Germinal center (tissue), 1 donor: ENCODE measurements at places on chromosomes 12 and 14.
A peak's percentile ranks its signal among the peaks of the same experiment; 100 is the strongest.

DNA sequence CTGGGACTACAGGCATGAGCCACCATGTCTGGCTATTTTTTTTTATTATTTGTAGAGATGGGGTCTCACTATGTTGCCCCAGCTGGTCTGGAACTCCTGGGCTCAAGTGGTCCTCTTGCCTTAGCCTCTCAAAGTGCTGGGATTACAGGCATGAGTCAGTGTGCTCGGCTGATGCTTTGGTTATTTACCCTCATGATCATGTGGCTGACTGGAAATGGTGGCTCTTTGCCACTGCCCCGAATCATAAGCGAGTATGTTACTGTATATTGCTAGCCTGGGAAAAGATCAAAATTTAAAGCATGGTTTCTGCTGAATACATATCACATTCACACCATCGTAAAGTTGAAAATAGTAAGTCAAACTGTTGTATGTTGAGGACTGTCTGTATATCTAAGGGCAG is 101.1 kb downstream of the RGS6 start:
- no peak for DNase-seq

DNA sequence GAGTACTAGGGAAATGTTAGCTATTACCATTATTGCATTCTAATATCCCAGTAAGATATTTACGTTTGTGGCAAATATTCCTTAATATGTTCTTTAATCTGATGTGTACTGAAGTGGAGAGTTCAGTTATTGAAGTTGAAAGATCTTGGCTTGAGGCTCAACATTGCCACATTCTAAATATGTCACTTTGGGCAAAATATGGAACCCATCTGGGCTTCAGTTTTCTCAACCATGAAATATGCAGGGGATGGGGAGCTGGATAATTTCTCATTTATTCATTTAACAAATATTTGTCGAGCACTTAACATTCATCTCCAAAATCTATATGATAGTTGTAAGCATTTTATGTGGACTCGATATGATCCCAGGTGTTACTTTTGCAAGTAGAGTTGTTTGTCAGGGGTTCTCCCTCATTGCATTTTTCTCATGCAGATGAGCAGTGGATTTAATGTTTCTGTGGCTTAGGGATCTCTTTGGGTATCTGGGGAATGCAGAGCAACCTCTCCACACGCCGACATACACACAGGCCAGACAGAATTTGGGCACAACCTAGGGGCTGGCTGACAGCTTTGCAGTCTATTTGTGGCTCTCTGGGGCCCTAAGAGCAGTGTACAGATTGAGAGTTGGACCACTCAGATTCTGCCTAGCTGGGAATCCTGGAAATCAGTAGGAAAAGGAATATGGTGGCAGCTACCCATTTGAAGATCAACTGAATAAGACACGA is 26.6 kb upstream of the APPL2 start:
- DNase-seq, result no peak

GRCh38 chr14:46582826-46583225 is 68.8 kb downstream of the RPL10L start:
- no peak for DNase-seq

GRCh38 chr12:41293011-41293410 is 104.9 kb downstream of the PDZRN4 start:
- DNase-seq, result no peak

DNA sequence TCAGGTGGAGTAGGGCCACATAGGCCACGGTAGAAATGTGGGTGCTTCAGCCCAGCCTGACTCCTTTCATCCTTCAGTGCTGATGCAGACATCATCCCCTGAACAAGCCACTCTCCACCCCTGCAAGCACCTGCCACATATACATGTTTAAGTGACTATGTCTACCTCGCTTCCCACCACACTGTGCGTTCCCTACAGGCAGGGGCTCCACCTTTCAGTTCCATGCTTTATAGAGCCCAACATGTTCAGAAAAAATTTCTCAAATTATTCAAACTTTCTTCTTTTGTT is 11.6 kb downstream of the SLC7A7 start:
- DNase-seq, result no peak

DNA sequence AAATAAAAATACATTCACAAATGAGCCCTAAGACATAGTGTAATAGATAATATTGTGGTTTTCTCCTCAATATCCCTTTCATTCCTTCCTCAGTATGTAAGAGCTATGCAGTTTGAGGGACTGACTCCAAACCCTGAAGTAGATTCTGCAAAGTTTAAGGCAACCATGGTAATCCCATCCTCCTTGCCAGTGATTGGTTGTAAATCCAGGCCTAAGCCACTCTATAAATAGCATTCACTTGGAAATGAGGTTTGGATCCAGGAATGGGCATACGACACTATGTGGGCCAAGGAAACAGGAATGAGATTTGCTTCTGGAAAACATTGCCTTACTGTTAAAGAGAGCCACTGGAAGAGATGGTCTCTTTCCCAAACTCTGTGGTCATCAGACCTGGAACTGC is 468.7 kb upstream of the SOX5 start:
- no peak for DNase-seq

DNA sequence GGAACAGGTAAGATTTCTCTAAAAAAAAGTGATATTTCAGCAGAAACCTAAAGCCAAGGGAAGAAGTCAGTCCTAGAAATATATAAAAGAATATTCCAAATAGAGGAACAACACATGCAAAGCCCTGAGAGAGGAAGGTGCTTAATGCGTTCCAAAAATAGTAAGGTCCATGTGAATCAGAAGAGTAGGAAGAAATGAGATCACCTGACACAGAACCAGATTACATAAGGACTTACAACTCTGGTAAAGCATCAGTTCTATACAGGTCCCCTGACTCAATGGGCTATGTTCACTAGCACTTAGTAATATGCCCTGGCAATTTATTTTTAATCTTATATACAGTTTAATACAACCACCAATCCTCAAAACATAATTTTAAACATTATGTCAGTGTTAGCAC is 30.0 kb downstream of the SENP1 start:
- DNase-seq, result no peak

DNA sequence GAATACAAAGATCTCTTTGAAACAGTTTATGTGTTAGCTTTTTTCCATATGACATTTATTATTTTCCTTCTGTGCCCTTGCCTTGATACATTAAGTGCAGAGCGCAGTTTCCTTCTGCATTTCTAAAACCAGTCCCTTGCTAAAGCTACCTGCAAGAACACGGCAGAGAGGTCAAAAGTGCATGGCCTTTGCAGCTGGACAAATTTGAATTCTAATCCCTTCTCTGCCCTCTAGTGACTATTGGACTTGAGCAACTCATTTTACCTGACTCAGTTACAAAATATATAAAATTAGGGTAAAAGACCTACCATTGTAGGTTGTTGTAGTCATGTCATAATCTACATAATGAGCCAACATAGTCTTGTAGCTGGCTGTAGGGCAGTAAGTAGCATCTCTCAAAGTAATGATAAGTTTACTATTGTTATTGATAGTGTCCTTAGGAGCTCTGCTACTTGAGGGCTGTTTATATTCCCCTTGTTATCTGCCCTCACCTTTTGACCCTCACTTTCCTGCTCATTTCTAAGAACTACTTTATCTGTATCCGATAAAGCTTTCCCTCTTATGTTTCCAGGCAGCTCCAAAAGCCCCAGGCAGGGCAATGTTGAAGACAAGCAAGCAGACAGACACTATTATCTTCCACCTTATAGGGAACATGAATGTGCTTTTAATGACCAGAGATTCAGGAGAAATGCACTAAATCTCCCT is 120.0 kb upstream of the PDZRN4 start:
- no peak for DNase-seq

GRCh38 chr12:54571193-54572188 is 17.0 kb downstream of the PPP1R1A start:
- DNase-seq, result no peak

DNA sequence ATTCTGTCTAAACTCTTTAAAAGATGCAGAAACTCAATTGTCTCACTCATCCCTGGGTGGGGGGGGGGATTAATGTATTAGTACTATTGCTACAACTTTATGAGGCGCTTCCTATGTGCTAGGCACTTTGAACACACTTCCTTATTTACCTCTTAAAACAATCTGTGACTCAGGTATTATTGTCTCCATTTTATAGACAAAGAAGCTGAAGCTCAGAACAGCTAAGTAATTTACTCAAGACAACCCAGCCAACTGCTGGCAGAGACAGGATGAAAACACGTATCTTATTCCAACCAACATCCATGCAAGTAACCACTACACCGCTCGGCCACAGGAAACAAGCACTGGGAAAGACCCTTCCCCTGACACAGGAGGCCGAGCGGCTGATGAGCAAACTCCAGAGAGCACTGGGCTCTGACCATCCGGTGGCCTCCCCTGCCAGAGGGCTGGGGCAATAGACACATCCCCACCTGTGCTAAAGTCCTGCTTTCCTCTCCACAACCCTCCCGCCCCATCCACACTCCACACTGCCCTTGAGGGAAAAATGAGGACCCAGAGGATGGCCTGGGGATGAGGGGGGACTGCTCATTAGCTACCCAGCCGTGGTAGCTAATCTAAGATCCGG is 244.2 kb downstream of the DPF3 start:
- no peak for DNase-seq

GRCh38 chr12:93261505-93262094 is 116.1 kb upstream of the NUDT4 start:
- no peak for DNase-seq

GRCh38 chr14:62468946-62469345 is 576.3 kb downstream of the KCNH5 start:
- DNase-seq, result no peak

GRCh38 chr12:55737581-55738122 is 5.3 kb upstream of the GDF11 start:
- DNase-seq, result no peak

- DNase-seq, result peak; percentile 49
These were observed 61.2 kb downstream of the FBXL14 start for GRCh38 chr12:1533205-1533601.

- DNase-seq, result no peak
These were observed 131.2 kb upstream of the DYRK2 start for GRCh38 chr12:67517181-67517887.

DNA sequence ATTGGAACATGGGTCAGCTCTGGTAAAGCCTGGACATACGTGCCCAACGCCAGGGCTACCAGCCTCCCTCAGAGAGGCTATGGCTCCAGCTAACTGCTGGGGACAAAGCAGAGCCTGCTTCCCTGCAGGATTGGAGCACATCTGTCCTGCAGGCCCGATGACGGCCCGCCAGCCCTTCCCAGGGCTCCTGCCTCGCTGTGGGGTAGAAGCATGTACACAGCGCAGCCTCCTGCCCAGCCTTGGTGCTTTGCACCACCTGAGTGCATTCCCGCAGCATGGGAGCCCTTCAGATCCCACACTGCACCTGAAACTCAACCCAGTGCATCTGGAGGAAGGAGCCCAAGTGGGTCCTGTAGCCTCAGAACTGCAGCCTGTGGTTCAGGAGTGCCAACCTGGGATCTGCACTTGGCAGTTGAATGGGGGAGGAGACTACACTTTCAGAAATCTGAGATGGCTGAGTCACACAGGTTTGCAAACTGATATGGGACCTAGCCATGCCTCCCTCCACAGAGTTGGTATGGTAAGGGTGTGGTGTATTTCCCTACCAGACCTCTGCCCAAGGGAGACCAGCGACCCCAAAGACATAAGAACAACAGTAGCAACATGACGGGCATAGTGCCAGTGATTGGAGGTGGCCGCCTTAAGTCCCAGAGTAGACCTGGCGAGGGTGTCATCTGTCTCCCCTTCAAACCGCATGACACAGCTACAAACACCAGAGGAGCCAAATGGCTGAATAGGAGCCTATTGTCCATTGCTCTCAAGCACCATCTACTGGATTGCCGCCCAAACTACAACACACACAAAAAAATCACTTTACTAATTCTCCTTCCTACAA is 273.9 kb upstream of the MIS18BP1 start:
- DNase-seq, result peak; percentile 2

- DNase-seq, result no peak
These were observed 4.5 kb upstream of the OAS2 start for GRCh38 chr12:112973818-112974231.

GRCh38 chr12:68581926-68582325 is 28.8 kb upstream of the RAP1B start:
- DNase-seq, result no peak

DNA sequence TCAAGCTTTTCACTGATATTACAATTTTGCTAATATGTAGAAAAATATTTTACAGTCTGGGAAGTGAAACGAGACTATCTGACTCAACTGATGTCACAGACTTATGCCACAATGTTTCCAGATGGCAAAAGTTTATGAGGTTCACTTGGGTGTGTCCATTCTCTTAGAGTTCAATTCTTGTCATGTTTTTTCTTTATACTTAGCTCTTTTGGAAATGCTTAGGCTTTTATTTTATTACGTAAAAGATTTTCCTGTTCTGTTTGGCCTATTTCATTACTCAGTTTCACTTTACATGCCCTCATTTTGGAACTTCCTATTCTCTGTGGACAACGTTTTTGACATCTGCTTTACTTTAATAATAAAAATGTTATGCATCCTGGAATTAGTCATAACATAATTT is 2.1 kb upstream of the PDZRN4 start:
- DNase-seq, result no peak

DNA sequence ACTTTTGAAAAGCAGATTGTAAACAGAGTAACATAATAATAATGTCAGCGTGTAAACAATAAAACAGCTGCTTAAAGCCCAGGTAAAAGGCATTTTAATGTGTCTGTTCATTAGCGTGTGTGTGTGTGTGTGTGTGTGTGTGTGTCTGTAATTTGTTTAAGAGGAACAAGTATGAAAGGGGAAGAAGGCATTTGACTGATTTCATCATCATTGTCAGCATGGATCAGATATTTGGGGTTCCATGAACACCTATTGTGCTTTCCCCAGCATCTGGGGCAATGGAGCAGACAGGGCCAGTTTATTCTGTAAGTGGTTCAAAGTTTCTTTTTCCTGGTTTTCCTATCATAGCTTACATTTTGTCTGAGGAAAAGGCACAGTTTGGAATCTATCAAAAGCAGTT is 28.9 kb downstream of the SLC25A21 start:
- no peak for DNase-seq
